ENCODE measurements at places on chromosomes 5 and 9.

DNA sequence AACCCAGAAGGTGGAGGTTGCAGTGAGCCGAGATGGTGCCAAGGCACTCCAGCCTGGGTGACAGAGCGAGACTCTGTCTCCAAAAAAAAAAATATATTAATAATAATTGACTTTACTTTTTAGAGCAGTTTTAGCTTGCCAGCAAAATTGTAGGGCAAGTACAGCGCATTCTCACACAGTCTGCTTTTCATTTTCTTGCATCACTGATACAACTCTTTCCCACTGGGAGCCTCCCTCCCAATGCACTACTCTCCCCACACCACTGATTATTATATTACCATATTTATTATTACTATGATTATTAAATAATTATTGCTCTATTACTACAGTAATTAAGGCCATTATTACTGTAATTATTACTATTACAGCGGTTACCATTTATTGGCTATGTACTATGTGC lies 212.8 kb downstream of the GNA14 start:
- DNase-seq: no peak

- DNase-seq: no peak
These were observed 13.1 kb downstream of the ROPN1L start for GRCh38 chr5:10454591-10455276.

DNA sequence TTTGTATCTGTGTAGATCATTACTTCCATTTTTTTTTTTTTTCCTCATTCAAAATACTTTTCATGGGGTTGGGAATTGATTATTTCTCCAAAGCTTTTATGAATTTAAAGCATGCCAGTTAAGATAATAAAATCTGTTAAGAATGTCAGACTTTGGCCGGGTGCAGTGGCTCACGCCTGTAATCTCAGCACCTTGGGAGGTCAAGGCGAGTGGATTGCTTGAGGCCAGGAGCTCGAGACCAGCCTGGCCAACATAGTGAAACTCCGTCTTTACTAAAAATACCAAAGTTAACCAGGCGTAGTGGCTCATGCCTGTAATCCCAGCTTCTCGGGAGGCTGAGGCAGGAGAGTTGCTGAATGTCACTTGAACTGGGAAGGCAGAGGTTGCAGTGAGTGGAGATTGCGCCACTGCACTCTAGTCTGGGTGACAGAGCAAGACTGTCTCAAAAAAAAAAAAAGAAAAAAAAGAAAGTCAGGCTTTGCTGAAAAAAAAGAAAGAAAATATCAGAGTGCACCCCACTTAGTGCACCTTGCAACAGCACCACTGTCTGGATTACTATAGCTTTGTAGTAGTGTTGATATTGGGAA lies 18.5 kb downstream of the TBC1D2 start:
- no peak for DNase-seq

- no peak for DNase-seq
These were observed 153.9 kb downstream of the CSNK1G3 start for GRCh38 chr5:123665822-123666371.

GRCh38 chr5:135448791-135449507 lies 1.8 kb upstream of the DCANP1 start:
- DNase-seq: no peak

DNA sequence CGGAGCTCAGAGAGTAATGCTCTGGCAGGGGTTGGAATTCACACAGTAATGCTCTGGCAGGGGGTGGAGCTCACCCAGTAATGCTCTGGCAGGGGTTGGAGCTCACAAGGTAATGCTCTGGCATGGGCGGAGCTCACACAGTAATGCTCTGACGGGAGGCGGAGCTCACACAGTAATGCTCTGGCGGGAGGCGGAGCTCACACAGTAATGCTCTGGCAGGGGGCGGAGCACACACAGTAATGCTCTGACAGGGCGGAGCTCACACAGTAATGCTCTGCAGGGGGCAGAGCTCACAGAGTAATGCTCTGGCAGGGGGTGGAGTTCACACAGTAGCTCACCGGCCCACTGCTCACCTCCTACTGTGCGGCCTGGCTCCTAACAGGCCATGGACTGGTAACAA lies 47.2 kb upstream of the LPCAT1 start:
- no peak for DNase-seq

DNA sequence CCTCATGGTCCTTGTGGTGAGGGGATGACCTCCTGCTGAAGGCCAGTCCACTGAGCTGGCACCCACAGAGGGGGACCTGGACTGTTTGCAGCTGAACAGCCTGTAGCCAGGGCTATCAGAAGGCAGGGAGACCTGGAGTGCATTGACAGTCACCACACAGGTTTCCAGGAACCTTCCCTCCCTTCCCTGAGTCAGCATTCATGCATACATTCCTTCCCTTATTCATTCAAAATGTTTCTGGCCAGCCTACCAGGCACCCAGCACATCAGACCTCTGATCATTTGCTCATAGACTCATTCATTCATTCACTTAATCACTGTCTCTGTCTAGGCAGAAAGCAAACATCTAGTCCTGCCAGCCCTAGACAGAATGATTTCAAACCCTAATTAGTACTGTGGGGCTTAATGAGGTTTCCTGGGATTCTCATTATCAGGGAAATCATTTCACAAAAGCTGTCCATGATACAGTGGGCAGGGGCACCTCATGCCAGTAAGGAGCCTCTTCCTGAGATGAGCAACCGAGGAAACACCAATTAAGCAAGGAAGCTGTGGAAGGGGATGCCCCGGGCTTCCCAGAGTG lies 110.1 kb upstream of the PPP1R26 start:
- DNase-seq: no peak

GRCh38 chr5:177432839-177433657 lies 6.6 kb downstream of the GRK6 start:
- DNase-seq: no peak

DNA sequence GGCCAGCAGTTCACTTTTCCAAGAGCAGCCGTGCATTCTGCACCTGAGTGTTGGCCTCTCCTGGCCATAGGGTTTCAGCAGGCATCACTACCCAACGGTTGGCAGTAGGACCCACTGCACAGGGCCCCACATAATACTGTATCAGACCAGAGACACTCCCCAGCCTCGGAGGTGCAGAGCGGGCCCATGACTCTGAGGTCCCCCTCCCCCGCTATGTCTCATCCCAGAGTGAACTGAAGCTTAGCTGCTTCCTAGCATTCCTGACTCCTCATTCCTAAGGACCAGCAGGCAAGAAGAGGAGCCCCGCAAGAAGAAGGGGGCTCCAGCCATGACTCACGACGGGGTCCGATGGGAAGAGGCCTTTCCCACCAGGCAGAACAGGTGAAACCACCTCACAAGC lies 67.2 kb downstream of the CAMSAP1 start:
- no peak for DNase-seq

GRCh38 chr5:3336666-3337065 lies 259.0 kb upstream of the IRX1 start:
- DNase-seq: no peak

- no peak for DNase-seq
These were observed 33.4 kb upstream of the ARAP3 start for GRCh38 chr5:141715346-141715905.

DNA sequence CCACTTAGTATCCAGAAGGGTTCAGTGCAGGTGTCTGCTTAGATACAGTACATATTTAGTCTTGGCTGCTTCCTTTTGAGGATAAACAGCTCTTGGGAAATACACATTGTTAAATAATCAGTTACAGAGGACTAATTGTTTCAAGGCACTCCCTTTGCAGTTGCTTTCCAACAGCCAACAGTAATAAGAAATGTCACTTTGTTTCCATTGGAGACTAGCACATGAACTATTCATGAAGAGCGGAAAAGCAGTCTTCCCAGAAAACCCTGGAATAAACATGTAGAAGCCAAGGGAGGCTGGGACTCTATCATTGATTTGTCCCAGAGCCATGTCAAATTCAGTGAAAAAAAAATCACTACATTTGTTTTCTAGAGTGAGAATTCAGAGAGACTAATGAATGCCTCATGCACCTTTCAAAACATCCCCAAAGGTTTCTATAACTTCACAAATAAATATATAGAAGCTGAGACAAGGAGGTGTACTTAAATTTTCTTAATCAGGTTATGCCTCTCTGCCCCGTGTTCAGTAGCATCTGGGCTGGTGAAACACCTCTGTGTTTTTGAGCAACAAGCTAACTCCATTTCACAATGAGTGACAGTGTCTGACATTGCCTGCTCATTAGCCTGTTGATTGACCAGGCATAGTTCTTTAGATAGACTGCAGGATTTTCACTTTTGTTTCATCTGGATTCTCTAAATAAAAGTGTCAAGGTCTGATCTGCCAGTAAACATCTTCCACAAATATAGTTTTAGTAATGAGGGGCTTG lies 271.5 kb downstream of the ARRDC3 start:
- DNase-seq: no peak

DNA sequence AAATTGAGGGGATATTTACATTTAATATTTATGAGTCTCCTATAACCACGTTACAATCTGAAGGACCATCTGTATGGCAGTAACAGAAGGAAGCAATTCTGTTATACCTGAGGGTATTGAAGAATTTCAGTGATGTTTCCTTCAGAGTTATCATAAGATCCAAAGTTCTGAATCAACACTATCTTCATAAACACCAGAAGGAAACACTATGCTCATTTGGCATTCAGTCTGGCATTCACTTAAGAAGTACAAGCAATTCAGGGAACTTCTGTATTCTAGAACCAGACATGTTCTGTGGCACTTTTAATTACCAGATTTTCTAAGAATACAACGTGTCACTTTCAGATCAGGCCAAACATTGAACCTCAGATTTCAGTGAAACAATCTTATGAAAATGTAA lies 9.6 kb downstream of the DAB2 start:
- DNase-seq: no peak

DNA sequence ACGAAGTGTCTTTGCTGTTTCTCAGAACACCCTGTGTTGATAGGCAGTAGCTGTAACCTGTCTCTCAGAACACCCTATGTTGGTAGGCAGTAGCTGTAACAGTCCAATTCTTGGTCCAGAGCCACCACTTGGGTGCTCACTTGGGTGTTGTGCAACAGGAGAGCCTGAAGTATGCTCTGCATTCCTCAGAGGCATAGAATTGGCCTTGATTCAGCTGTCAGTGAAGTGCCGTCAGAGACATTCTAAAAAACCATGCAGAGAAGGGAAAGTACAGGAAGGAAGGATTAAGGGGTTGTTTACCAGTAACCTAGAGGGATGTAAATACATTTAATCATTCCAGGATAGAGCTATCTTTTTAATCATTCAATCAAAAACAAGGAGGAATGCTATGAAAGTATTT lies 231.2 kb downstream of the ARRDC3 start:
- no peak for DNase-seq

DNA sequence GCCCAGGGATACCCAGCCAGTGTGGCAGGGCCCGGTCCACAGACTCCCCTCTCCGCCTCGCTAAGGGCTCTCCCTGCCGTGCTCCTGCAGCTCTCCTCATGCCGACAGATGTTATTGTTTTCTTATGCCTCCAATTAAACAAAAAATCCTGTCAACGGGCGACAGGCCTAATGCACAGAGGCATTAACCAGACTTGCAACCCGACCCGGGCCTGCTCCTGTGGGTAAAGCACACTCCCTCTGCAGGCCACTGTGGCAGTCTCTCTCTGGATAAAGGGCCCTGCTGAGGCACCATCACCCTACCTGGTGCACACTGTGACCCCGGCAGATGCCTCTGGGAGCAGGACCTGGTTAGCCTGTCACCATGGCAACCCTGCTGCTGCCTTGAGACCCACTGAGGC lies 27.5 kb upstream of the HAND1 start:
- no peak for DNase-seq

- DNase-seq: no peak
These were observed 122.3 kb upstream of the CCDC112 start for GRCh38 chr5:115418788-115419187.

DNA sequence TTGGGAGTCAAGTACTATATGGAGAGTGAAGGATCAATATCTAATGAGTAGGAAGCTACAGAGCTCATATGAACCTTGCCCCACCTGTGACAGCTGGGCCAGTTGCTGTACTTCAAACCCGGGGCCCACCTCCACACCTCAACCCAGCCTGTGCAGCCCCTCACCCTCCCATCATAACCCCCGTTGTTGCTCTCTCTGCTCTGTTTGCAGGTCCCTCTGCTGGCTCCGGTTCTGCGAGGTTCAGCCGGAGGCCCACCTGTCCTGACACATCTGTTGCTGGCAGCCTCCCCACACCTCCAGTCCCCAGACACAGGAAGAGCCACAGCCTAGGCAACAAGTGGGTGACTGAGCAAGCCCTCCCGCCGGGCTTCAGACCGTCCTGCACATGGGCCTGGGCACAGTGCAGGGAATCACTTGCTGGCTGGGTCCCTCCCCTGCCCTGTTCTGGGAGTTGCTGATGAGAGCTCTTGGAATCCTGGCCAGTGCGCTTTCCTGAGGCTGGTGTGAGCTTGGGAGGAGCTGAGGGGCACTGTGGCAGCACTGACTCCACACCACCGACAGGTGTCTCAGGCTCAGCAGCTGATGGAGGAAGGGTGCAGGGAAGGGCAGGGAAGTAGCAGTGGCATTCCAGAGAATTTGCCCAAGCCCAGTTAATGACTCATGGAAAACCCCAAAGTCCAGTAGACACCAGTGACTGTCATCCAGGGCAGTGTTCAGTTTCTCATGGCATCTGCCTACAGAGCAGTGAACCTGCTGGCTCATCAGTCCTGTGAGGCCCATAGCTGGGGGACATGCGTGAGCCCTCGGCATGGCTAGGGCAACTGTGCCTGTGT lies 69.5 kb upstream of the GARNL3 start:
- DNase-seq: no peak

GRCh38 chr5:151751091-151751490 lies 7.3 kb downstream of the ATOX1 start:
- no peak for DNase-seq

DNA sequence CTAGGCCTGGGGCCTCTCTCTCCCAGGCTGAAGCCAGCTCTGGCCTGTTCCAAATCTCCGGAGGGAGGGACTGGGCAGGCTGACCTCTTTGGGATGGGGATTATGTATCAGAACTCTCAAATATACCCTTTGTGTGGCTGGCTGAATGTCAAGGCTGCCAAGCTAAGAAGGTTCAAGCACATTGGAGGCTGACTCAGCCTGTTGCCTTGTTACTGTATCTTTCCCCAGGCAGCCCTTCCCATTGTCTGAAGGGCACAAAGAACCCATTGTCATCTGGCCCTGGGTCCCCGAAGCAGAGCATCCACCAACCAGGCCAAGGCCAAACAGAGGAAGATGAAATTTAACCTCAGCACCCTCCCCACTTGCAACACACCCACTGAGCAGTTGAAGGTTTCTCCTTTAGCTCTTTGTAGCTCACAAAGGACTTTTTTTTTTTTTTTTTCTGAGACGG lies 7.3 kb upstream of the SPARC start:
- DNase-seq: no peak

DNA sequence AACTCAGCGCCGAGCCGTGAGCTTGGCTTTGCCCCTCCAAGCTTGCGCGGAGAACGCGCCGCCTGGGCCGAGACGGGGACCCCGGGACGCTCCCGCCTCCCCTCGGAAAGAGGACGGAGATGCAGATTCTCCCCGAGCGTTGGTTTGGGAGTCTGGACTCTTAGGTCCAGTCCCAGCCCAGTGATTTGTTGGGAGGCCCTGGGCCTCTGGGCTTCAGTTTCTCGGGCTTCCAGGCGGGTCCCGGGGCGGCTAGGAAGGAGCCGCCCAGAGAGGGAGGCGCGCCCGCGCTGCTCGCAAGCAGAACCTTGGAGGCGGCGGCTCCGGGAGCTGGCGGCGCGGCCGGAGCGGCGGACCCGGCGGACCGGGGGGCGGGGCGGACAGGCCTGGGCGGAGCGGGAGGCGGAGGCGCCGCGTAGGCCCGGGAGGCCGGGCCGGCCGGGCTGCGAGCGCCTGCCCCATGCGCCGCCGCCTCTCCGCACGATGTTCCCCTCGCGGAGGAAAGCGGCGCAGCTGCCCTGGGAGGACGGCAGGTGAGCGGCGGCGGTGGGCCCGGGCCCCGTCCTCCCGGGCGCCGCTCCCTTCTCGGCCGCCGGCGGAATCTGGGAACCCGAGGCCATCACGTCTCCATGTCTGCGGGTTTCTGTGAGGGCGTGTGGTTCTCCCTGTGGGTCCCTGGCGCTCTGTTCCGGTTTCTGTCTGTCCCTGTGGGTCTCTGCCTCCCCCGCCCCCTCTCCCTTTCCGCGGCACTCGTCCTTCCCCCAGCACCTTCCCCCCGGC lies at the start of gene B4GALT7:
B4GALT7 (plus strand) TSS at position 402 of the 777 bp plus-strand sequence; CDS start at position 481, 79 bp downstream.
- peak; percentile 90 for DNase-seq
